Stimulated activated CD8-positive, alpha-beta memory T cell treated with anti-CD3 and anti-CD28 coated beads, Interleukin-4, amount 100 ng/mL, for 1 hour (primary cell): ENCODE measurements at places on chromosomes 12 and 14.

GRCh38 chr12:83634726-83635267, 948.1 kb downstream of the TMTC2 start:
- DNase-seq, result no peak

DNA sequence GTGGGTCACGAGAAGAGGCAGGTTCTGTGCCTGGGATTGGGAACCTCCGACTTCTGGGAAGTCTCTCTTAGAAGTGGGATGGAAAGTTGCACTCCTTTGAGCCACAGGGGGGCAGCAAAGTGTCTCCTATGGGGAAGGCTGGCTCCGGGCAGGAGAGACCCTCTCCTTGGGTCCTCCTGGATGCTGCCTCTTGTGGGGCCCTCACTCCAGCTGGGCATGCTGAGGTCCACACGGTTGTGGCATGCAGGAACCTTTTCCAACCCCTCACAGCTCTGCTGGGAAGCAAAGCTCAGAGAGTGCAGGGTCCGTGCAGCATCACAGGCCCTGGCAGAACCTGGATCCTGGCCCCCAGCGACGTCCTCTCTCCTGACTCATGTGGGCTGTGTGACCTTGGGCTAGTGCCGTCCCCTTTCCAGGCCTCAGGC, 17.4 kb downstream of the SDSL start:
- DNase-seq, result no peak

- DNase-seq, result no peak
Observed at GRCh38 chr14:91780452-91780851, 48.6 kb upstream of the CATSPERB start.

GRCh38 chr12:99043319-99043914, 398.3 kb downstream of the APAF1 start:
- no peak for DNase-seq

DNA sequence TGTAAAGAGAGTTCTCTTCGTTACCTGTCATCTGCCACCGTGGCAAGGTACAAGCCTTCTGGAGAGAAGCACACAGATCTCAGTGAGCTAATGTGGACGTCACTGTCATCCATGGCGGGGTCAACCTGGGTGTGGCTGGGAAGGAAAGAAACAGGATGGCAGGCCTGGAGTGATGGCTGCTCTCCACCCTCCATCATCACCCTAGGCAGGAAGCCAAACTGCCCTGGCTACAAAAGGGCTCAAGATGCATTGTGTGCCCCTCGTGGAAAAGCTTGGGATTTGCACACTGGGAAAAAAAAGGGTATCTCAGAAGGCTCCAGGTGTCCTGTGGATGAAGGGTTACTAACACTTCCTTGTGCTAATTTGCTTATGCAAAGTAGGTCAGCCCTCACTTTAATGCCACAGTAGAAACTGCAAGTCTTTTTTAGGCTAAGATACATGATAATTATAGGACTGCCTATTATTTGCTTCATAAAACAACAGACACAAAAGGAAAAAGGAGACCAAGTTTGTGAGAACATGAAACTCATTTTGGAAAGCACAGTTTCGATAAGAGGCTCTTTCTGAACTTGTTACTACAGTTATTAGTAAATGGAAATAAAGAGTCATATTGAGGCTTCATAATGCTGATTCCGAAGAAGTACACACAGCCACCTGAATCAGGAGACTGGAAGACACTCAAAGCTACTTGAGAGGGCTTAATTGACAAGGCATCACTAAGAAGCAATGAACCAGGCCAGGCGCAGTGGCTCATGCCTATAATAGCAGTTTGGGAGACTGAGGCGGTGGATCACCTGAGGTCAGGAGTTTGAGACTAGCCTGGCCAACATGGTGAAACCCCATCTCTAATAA, 18.9 kb downstream of the RFC5 start:
- no peak for DNase-seq

DNA sequence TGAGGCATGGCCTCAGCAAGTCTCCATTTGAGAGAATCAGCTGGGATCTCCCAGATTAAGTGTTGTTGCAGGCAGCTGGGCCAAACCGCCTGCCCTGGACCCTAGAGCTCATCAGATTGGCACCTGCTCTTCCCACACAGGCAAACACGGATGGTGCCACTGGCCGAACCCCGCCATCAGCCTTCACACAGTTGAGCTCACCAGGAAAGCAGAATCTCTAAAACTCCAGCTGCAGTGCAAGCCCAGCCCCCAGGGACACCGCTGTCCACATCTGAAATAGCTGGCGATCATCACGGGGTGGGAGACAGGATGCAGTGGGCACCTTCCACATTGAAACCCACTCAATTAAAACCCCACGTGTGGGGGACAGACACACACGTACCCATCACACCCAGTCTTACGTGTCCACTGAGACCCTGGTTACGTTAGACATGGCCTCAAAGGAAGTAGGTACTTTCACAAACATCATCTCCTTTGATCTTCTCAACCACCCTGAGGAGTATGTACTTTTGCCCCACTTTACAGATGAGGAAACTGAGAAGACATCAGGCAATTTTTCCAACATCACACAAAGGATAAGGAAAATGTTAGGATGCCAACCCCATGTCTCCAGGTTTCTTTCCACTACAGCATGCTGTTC, 88.8 kb downstream of the SINHCAF start:
- DNase-seq, result no peak

- DNase-seq, result no peak
Observed at GRCh38 chr12:5571115-5571514, 139.2 kb downstream of the NTF3 start.

DNA sequence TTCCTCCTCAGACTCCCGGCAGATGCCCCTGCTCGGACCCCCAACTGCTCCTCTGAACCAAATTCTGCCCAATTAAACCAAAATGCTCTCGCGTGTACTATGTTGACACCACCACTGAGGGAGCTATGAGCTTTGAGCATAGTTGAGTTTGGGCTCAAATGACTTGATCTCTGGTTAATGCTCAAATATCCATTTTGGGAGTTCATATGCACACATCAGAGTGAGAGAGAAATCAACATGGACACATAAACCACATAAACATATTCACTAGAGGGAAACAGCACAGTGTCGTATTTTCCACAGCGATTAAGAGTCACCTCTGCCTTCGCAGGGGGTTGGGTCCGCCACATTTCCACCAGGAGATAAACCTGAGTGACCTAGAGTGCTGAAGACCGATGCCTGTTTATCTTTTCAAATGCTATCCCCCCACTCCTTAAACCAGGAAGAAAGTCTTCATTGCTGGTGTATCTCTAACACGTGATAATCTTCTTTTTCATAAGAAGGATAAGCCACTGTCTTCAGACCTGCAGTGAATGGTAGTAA, 59.4 kb upstream of the FOXN3 start:
- no peak for DNase-seq

DNA sequence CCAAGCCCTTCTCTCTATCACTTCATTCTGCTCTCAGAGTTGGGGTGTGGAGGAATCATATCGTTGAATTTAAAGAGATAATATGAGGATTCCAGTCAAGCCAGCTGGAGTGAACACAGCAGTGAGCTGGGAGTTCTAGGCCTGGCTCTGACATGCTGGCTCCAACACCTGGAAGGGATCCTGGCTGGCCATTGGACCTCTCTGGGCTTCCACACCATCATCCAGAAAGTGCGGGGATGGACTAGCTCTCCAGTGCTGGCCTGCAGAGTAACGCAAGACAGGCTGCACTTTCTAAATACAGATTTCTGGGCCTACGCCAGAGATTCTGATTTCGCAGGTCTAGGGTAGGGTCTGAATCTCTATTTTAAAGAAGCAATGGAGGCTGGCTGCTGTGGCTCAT, 34.8 kb upstream of the HDAC7 start:
- no peak for DNase-seq

DNA sequence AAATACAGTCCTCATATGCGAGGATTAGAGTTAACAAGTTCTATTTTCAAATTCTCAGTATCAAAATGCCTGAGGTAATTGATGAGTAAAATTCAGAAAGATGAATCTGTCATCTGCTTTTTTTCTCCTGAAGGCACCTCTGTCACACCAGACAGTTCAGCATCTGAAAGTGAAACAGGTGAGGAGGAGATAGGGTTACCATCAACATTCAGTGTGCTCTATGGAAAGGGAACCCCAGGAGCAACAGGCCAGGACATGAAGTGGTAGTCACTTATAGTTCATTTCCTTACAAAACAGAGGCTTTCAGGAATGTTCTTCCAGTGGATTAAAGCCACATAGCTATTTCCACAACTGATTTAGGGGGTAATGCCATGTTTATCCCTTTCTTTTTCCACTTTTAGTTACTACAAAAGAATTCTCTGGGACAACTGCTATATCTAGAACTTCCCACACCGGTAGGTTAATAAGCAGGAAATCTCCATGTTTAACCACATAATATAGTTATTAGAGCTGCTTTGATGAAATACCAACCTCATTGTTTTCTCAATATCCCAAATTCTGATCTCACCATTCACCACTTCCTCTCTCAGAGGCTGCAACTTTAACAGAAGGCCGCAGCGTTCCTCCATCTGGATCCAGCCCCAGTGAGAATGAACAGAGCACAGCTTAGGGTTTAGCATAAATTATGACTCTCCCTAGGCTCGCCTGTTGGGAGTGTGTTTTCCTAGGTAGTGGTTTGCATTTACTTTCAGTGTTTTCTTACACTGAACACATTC, 177.0 kb upstream of the CNTN1 start:
- no peak for DNase-seq

DNA sequence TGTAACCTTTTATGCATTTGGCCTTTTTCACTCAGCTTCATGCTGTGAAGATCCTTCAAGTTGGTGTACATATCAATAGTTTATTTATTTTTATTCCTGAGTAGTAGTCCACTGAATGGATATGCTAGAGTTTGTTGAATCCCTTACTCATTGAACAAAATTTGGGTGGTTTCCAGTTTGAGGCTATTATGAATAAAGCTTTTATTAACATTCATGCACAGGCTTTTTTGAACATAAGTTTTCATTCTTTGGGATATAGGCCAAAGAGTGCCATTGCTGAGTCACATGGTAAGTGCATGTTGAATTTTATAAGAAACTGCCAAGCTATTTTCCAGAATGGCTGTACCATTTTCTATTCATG, 59.5 kb upstream of the CAPRIN2 start:
- DNase-seq, result no peak

DNA sequence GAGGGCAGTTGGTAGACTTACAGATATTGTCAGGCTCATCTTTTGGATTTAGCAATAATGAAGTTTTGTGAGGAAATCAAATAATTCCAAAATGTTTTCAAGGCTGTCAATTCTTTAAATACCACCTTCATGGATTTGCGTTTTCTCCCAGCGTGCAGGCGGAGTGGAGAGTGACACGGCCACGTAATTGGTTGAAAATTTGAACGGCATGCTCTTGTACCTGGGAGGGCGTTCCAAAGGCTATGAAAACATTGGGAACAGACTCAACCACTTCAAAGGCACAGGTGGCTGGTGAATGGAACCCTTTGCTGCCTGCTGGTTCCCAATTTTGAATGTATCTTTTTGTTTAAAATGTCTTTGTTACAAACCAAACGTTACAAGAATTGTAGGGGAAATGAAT, 12.4 kb downstream of the SMIM41 start:
- DNase-seq, result no peak

- DNase-seq, result no peak
Observed at GRCh38 chr14:101032433-101032832, 128.9 kb upstream of the RTL1 start.

DNA sequence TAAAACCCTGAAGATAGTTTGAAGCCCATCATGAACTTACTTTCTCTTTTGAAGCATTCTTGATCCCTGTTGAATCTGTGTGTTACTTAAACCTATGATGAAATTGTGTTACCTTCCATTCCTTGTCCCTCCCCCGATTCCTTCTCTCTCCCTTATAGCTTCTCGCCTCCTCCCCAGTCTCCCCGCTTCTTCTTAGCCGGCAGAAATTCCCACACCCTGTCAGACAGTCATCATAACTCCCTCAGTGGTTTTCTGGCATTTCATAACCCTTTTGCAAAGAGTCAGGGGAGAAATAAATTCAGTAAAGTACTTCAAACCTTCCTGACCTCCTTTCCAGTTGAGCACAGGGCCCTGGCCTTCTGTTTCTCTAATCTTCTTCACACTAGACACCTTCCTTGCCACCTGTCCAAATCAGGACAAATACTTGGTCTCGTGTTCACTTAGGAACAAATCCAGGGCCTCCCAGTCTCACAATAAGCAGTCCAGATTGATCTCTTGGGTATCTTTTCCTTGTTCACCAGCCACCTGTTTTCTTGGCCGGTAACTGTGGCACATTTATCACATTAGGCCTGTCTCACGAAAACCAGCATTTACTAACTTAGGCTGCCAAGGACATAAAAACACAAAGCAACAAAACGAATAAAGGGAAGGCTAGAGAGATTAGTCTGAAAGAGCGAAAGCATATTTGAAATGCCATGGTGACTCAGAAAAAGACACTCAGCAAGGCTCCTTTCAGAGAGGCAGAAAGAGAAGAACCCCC, 355.9 kb downstream of the TMTC2 start:
- DNase-seq, result no peak

- DNase-seq, result no peak
Observed at GRCh38 chr12:100860611-100861010, 66.0 kb downstream of the ANO4 start.

DNA sequence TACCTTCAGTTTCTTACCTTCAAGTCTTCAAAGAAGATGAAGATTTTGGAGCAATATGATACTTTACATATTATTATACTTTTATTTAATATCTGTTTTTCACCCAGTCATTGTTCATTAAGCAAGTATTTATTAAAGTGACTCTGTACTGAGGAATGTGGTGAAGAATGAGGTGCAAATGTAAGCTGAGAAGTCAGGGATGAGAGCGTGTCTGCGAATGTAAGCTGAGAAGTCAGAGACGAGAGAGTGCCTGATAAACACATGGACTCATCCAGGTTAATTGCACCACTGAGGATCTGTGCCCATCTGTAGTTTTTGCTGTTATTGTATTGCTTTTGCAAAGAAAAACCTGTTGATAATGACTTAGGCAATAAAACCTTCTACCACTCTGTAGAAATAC, 211.9 kb upstream of the FAR2 start:
- DNase-seq, result no peak

GRCh38 chr14:31320216-31320615, 100.1 kb downstream of the HEATR5A start:
- no peak for DNase-seq

DNA sequence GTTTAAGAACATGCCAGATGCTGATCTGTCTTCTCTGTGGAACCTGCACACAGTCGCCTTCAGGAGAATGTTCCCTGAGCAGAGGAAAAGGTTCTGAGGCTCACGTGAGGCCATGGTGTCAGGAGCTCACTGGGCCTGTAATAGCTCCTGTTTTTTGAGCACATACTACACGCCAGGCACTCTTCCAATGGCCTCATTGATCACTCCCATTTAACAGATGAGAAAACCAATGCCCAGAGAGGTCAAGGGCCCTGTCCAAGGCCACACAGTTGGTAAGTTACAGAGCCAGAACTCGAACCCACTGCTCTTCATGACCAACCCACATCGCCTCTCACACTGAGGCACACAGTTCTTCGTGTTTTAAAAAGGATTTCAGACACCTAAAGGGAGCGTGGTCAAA, 7.3 kb upstream of the HHIPL1 start:
- DNase-seq, result no peak

DNA sequence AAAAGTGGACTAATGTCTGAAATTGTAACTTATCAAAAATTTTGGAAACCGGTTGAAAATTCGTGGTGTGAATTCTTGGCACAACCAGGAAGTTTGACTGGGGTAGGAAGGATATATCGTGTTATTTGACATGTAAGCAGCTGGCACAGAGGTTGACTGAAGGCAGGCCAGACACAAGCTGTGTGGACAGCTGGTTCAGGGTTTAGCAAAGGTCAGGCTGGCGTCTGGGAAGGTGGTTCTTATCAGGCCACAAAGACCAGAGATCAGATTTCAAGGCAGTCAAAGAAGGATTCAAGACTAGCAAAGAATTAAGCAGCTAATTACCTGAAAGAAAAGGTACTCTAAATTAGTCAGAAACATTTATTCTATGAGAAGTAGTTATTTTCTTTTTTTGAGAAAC, 450.2 kb upstream of the MDGA2 start:
- DNase-seq, result no peak

GRCh38 chr12:32148372-32148771, 41.7 kb downstream of the BICD1 start:
- no peak for DNase-seq
